Tongue (tissue), 3 donors: ENCODE measurements at places on chromosomes 6 and 20. TPM values are rescaled to one million over a fixed set of nuclear protein-coding genes. Genes with fewer than 3 reads are reported as not detected.

Gene POU3F2
- total RNA-seq: 0.41 TPM

Gene OR2J3
- total RNA-seq: not detected

Gene LRFN2
- 0.72 TPM for total RNA-seq

- peak; percentile 29 for DNase-seq
Observed at GRCh38 chr6:4133941-4134838, 1.2 kb downstream of the ECI2 start.

DNA sequence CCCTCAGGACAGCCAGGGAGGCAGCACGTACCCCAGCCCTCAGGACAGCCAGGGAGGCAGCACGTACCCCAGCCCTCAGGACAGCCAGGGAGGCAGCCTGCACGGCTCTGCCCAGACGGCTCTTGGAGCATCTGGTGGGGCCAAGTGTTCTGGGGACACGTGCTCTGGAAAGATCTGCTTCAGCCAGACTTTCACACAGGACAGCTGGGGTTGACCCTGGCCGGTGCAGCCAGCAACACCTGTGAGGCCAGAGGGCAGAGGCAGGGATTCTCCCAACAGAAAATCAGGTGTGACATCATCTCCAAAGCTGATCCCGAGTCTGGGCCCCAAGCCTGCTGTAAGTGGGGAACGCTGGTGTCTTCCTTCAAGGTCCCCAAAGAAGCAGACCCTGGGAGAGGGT is 55.5 kb upstream of the SLCO4A1 start:
- no peak for DNase-seq

- DNase-seq: peak; percentile 61
Observed at GRCh38 chr6:158660333-158660754, 10.5 kb downstream of the SYTL3 start.
